Lower leg skin (tissue), 4 donors: ENCODE measurements at places on chromosomes 13 and 19. TPM values are rescaled to one million over a fixed set of nuclear protein-coding genes. Genes with fewer than 3 reads are reported as not detected.

GRCh38 chr13:112586334-112586960 lies 1.5 kb downstream of the TUBGCP3 start:
- no peak for DNase-seq

- no peak for DNase-seq
Measured at GRCh38 chr13:113192279-113192678, 16.2 kb downstream of the PCID2 start.

GRCh38 chr13:81779876-81780275 lies 1439.0 kb upstream of the SPRY2 start:
- DNase-seq: no peak

GRCh38 chr13:20411638-20412342 lies 113.9 kb downstream of the CRYL1 start:
- no peak for DNase-seq

DNA sequence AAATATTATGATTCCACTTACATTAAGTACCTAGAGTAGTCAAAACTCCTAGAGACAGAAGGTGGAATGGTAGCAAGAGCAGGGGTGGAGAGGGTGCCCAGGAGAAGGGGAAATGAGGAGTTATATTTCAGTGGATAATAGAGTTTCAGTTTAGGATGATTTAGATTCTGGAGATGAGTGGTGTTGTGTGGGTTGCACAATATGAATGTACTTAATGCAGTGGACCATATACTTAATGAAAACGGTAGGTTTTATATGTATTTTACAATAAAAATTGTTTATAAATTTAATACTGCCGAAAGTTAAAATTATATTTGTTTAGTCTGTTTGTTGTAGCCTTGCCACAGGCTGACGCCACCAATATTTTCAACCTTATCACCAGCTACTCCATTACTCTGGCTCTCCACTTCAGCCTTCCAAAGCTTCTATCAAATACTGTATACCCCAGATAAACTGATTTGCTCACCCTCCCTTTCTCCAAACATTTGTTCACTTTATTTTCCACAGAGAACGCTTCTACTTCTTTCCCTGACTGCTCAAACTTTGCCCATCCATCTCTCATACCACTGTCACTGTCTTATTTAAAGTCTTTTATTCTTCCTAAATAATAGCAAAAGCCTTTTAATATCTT lies 1.4 kb upstream of the RBM26 start:
- DNase-seq: no peak

DNA sequence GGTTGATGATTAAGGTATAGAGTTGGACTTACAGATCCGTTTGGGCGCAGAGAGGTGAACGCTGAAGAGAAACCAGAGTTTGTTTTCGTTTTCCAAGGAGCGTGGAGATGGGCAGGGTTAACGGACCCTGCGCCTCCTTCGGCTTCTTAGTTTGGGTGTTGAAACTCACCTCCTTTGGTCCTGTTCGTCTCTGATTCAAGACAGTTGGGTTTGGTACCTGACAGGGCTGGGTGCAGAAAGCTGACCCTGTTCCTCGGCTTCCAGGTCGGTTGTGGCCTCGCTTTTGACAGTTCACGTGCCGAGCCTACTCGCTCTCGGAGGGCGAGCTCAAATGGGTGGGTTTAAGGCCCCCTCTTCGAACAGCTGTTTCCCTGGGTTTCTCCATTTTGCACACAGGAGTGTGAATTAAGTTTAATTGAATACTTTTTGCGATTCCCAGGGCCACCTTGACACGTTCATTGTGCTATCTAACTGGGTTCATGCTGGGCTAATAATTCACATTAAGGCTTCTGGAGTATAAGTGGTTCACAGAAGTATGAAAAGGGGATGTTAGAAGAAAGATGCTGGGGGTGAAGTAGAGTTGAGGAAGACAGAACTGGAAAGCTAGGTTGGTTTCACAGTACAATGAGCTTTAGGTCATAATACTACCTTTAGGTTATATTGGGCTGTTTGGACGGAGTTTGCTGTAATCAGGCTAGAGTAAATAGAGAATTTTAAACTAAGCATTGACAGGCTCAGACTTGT lies 638 bp downstream of the USPL1 start:
- peak; percentile 86 for DNase-seq

DNA sequence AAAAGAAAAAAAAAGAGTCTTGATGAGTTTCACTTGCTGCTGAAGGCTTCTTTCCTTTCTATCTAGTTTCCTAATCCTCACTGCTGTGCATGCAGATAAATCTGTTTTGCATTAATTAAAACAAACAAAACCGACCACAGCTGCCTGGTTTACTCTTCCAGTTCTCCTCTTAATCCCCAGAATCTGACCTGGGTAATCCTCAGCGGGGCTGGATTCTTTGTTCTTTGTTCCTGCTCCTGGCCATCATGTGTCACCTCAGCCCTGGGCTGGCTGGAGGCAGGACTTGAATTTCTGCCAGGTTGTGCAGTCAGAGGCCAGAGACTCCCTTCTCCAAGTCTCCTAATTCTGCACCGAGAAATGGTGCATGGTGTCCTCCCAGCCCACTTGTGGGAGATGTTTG lies 52.2 kb upstream of the CYP4F8 start:
- DNase-seq: no peak

GRCh38 chr19:16529466-16530144 lies 12.6 kb downstream of the CHERP start:
- DNase-seq: no peak

GRCh38 chr13:103895835-103896531 lies 829.8 kb upstream of the SLC10A2 start:
- no peak for DNase-seq

DNA sequence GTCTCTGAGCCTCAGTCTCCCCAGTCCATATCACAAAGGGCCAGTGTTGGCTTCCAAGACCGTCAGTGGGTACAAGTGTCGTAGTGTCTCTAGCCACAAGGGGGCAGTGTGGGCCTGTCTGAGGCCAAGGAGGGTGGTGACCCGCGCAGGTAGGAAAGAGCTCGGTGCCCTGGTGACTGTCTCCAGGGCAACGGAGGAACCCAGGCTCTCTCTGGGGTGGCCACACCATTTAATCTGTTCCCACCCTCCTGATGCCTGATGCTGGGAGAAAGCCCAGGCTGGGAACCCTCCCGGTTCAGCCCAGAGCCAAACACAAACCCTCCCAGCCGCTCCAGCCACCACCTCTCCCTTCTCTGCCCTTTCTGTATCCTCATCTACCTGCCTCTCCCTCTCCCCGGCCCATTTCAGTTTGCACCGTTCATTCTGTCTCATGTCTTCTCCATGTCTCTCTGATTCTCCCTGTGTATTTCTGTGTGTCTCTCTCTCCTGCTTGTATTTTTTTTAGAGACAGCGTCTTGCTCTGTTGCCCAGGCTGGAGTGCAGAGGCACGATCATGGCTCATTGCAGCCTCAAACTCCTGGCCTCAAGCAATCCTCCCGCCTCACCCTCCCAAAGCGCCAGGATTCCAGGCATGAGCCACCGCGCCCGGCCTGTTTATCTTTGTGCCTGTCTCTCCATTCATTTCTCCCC lies 17.5 kb upstream of the MEIS3 start:
- peak; percentile 95 for DNase-seq

DNA sequence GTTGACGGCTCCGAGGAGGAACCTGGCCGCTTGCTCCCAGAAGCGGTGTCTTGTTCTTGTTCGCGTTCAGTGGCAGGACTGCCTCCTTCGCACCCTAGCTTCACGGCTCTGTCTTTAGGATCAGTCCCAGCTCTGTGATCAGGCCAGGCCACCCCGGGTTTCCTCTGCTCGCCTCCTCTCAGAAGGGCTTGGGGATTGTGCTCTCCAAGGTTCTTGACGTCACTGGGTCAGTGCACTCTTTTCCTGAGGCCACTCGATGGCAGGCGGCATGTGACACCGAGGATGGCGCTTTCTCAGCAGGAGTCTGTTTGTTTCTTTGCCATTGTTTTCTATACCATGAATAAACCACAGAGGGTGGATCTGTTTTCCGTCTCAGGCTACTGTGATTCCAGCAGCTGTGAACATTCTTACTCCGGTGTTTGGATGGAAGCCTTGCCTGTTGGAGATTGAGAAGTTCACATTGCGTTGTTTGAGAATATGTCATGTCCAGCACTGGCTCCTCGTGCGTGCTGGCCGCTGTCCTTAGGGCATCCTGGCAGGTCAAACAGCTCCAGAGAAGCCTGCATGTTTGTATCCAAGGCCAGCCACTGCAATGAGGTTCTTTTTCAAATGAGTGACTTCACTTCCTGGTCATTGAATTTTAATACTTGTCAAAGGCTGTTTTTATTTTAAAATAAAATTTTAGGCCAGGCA lies 44.5 kb downstream of the SLC7A9 start:
- DNase-seq: peak; percentile 68

- no peak for DNase-seq
Measured at GRCh38 chr13:61258185-61258584, 157.5 kb downstream of the PCDH20 start.

GRCh38 chr19:45772912-45773311 lies 3.9 kb upstream of the SIX5 start:
- DNase-seq: no peak

DNA sequence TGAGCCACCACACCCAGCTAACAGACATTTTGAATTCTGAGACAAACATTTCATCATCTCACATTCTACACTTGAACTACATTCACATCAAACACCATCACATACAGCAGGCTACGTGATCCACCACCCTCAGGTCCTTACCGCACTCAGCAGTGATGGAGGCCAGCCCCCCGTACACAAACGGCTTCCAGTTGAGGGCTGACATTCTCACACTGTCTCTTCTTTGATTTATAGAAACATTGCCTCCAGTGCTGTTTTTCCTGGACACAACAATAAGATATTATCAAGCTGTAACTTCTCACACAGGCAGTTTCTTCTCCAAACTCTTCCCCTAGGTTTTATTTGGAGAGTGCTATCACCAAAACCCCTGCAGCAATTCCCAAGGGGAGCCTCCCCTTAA lies 7.0 kb downstream of the SLC25A30 start:
- DNase-seq: no peak

- no peak for DNase-seq
Measured at GRCh38 chr13:107743983-107744382, 471.4 kb downstream of the LIG4 start.

DNA sequence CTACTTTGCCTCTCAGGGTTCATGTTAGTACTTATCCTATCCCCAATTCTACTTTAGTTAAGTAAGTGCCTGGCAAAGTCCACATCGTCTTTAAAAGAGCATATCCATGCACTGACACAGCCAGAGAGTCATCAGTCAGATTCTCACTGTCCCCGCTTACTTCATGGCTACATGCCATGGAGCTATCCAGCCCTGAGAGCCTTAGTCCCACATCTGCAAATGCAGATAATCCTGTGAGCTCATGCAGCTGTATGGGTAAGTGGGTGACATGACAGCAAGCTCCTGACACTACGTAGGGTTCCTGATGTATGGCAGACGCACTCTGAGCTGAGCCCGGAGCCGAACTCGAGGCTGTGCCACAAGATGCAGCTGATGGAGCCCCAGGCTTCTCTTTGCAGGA lies 661.5 kb downstream of the LIG4 start:
- DNase-seq: no peak

DNA sequence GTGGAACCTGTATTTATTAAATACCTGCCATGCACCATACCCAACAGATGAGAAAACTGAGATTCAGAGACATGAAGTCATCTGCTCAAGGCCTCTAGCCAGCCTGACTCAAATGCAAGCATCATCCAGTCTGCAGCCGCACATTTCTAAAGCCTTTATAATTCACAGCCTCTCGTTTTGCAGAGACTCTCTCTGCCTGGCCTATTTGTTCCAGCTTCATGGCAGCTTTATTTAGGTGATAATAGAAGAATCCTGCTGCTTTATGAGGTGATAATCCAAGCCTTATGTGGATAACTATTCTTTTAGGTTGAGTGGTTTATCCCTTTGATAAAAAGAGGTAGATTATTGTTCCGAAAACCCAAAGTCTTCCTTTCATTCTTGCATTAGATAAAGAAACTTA lies 58.4 kb downstream of the OXGR1 start:
- no peak for DNase-seq

GRCh38 chr13:59360108-59360507 lies 803.6 kb downstream of the DIAPH3 start:
- no peak for DNase-seq

- no peak for DNase-seq
Measured at GRCh38 chr13:94710065-94710781, 2.1 kb downstream of the SOX21 start.

ENOX1 gene
- 0.25 TPM for total RNA-seq

APC2 gene
- total RNA-seq: 0.11 TPM

KLK7 gene
- 251 TPM for total RNA-seq

SIX5 gene
- total RNA-seq: 12.6 TPM

CYP4F2 gene
- 3.6 TPM for total RNA-seq

WASF3 gene
- 12.8 TPM for total RNA-seq

CRX gene
- total RNA-seq: not detected

SPACA4 gene
- not detected for total RNA-seq

NTF4 gene
- total RNA-seq: 7.5 TPM

ZNF99 gene
- 0.12 TPM for total RNA-seq
